ENCODE measurements at places on chromosomes 16 and 17.
A peak's percentile ranks its signal among the peaks of the same experiment; 100 is the strongest.

GRCh38 chr16:87166321-87166720 is 150.9 kb downstream of the C16orf95 start:
- no peak for DNase-seq

GRCh38 chr16:73565263-73565662 is 517.3 kb upstream of the ZFHX3 start:
- no peak for DNase-seq

DNA sequence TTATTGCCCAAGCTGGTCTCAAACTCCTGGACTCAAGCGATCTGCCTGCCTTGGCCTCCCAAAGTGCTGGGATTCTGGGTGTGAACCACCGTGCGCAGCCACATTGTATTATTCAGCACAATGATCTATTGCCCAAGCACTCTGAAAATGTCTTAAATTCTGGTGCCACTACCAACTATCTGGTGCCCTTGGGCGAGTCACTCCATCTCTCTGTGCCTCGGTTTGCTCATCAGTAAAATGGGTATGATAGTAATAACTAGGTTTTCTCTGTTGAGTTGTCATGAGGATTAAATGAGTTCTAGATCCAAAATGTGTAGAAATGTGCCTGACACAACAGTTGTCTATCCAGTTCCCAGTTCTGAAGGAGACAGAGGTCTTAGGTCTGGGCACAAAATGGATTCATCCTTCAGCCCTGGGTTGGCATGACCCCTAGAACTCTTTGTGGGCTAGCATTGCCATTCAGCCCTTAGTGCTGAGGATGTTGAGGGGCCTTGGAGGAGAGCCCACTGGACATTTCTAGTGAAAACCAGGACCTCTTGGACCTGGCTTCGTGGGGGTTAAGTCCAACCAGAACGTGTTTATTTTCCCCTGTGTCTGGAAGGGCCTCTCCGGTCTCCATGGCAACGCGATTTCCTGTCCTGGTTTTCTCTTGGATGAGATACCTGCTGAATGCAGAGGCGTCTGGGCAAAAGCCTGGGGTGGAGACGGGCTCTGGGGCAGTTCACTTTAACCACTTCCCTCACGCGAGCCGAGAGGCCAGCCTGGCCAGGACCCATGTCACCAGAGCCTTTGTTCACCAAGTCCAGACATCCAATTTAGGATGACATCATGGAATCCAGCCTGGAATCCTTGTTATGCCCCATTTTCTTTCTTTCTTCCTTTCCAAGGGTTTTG is 43.7 kb upstream of the TNRC6A start:
- no peak for DNase-seq

DNA sequence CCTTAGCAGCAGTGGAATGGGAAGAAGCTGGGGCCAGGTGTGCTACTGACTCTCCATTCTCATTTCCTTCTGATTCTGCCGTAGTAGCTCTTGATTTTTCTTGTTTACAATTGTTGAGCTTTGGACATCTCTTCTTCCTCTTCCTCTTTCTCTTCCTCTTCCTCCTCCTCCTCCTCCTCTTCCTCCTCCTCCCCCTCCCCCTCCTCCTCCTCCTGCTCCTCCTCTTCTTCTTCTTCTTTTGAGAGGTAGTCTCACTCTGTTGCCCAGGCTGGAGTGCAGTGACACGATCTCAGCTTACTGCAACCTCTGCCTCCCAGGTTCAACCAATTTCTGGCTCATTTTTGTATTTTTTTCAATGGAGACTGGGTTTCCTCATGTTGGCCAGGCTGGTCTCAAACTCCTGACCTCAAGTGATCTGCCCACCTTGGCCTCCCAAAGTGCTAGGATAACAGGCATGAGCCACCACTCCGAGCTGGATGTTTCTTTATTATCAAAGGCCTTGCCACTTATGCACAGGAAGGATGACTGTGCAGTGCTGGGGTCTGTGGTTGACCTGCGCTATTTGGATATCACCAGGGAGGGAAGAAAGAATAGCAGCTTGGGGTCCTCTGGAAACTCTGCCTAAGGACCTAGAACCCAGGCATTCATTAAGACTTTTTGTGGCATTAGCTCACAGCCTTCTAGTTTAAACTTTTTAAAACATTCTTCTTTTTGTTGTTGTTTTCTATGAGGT is 127.8 kb upstream of the KCNJ16 start:
- no peak for DNase-seq

- no peak for DNase-seq
These were observed 38.2 kb upstream of the GNG13 start for GRCh38 chr16:838741-839140.

DNA sequence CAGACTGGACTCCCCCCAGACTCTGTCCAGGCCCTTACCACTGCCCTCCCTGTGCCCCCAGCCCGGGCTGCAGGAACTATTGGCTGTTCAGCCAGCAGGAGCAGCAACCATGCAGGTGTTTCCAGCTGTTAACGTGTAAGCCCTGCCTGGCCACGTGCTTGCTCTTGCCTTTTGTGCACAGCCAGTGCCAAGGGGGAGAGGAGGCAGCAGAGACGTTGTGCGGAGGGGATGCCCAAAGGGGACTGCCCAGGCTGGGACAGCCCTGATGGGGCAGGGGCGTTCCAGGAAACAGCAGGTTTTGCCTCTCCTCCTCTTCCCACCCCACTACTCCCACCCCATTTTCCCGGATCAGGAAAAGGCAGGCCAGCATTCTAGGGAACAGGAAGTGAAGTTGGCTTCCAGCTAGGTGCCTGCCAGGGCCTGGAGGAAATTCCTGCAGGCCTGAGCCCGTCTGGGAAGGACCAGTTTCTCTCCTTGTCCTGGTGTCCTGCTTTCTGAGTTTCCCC is 16.7 kb upstream of the LASP1NB start:
- DNase-seq, result no peak

DNA sequence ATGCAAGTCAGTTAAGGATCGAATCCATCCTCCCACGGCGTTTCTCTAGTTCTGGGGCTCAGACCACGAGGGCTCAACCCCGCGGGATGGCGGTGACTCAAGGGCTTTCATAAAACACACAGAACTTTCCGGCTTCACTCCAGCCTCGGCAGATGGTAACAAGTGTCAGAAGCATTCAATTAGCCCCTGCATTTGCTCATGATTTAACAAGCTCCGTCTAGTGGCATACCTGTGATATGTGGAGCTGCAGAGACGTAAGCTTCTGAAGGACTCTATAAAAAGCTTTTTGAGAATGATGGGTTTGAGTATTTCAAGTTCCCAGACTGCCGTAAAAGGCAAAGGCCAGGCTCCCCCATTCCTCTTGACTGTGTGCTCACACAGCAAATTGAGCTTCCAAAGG is 91.3 kb upstream of the SEC14L1 start:
- DNase-seq, result no peak

DNA sequence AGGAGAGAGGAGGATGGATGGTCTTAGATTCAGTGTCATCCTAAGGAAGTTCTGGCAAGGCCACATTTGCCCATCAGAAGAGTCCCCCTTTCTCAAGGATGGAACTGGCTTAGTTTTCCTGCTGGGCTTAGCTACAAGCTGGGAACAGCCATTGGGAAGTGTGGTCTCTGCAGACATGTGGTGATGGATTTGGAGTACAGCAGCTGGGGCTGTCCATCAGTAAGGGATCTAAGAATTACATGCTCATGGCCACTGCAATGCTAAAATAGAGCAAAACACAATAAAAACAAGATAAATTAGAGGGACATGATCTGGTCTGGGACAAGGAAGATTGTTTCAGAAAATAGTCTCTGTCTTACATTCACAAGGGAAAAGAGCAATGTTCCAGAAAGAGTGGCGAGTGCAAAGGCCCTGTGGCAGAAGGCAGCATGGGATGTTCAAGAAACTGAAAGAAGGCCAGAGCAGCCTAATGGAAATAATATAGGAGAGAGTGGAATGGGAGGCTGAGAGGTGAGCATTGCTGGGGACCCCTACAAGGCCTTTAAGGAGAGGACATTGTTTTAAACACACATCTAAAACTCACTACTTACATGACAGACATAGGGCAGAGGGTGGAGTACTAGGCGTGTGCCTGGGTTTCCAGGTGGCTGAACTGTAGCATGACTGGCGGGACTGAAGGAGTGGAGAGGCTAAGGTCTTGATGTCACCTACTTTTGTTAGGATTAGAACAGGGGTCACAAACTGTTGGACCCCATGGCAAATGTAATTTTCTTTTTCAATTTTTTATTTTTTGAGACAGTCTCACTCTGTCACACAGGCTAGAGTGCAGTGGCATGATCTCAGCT is 17.0 kb upstream of the TOX3 start:
- no peak for DNase-seq

GRCh38 chr17:78226759-78227454 is 4.5 kb upstream of the TMEM235 start:
- peak; percentile 20 for DNase-seq

DNA sequence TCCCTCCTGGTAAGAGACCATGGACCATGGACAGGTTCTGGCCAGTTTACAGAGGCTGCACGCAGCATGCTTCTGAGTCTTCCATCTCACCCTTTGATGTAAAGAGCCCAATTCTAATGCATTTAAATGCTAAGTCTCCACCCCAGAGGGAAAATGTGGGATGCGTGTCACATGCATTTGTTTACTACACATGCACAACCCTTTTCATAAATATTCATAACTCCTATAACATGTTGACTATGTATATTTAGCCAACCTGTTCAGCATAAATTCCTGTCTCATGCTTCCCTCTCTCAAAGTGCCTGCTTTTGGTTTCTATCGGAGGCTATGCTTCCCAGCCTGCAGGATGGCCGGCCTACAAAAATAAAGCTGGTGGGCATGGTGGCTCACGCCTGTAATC is 260.3 kb downstream of the STX8 start:
- no peak for DNase-seq

DNA sequence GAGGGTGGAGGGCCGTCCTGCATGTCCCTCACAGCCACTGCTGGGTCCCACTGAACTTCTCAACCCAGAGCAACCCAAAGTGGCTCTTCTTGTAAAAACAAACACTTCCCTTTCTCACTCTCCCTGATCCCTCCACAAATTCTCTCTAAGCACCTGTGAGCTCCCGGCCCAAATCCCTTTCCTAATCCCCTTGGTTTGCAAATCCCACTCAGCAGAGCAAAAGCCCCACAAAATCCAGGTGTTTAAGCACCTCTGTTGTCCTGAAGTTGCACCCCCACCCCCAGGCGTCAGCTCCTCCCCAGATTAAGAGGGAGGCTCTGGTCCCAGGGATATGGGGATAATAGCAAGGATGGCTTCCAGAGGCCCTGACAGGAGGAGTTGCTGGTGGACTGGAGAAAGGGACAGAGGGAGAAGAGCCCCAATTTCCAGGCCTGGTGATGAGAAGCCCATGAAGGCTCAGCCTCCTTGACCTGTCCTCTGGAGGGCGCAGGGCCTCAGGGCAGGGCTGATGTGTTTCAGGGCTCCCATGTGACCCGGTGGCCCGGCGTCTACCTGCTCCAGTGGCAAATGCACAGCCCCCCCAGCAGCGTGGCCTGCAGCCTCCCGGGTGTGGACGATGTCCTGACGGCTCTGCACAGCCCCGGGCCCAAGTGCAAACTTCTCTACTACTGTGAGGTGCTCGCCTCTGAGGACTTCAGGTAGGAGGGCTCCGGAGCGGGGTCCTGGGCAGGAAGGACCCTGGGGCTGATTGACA is 23.0 kb downstream of the NAGPA start:
- DNase-seq, result no peak

- DNase-seq, result no peak
These were observed 4.3 kb downstream of the SCNN1B start for GRCh38 chr16:23306199-23307100.

- no peak for DNase-seq
These were observed 30.7 kb upstream of the ARL6IP1 start for GRCh38 chr16:18832006-18832405.

GRCh38 chr16:52212841-52213240 is 334.1 kb downstream of the TOX3 start:
- no peak for DNase-seq

- DNase-seq, result no peak
These were observed 3.8 kb upstream of the ATP2A3 start for GRCh38 chr17:3968015-3968414.

- DNase-seq, result no peak
These were observed 24.6 kb upstream of the GUCY2D start for GRCh38 chr17:7977805-7978204.

DNA sequence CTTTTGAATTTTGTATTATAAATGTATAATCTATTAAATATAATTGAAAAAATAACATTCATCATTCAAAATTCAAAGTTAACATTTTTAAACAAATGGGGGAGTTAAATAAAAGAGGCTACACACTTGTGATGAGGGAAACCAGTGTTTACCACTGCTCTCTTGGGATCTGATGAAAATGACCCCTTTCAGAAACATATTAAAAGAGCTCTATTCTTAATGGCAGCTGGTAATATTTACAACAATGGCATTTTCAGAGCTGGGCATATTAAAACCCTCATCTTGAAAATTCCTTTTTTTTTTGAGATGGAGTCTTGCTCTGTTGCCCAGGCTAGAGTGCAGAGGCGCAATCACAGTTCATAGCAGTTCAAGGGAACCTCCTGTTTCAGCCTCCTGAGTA is 19.3 kb upstream of the FLCN start:
- no peak for DNase-seq

DNA sequence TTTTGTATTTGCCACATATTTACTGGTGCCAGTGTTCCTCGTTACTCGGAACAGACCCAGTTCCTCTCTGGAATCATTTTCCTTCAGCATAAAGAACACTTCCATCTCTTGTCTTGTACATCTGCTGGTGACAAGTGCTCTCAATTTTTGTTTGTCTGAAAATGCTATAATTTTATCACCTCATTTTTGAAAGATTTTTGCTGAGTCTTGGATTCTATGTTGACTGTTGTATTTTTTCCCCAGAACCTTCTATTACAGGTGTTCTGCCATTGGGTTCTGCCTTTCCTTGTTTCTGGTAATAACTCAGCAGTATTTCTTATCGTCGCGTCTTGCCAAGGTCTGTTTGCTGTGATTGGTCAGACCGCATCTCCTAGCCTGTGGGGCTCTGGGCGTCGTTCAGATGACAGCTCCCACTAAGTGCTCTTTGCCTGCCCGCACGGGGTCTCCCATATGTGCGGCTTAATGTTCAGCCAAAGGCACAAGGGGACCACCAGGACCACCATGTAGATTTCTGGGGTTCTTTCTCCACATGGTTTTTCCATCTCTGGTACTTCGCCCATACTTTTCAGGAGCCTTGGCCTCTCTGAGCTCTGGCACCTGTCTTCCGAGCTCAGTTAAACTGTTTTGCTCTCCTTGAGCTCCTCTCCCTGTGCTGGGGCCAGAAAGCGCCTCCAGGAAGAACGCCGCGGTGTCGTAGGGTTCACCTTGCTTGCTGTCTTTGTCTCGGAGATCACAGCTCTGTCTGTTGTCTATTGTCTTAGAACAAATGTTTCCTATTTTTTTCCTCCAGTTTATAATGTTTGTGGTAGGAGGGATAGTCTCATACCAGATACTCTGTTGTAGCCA is 80.0 kb downstream of the METRNL start:
- no peak for DNase-seq

GRCh38 chr16:68371276-68371651 is 60.4 kb downstream of the PRMT7 start:
- DNase-seq, result no peak

DNA sequence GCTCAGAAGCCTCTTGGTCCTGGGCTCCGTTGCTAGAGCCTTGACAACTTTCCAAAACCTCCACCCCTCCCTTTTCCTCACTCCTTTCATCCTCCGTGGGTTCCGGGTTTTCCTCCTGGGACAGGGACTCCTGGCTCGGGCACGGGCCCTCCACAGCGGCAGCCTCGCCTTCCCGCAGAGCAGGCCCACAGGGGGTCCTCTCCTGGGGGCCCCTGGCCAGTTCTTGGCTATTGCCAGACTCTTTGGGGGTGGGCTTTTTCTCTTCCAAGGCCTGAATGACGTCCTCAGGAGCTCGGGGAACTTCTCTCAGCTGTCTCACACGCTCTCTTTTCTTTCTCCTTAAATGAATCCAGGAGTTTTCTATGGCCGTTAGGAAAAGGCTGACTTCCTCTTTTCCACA is 19.3 kb upstream of the MNT start:
- DNase-seq, result no peak

- no peak for DNase-seq
These were observed 11.8 kb downstream of the FMNL1 start for GRCh38 chr17:45233423-45233924.

GRCh38 chr17:80792373-80792781 is 199.3 kb upstream of the CHMP6 start:
- no peak for DNase-seq
